Suppressor macrophage treated with lipopolysaccharide for 1 hour (primary cell): ENCODE measurements at places on chromosomes 2 and 18.

- no peak for DNase-seq
These were observed 909.5 kb upstream of the SOX11 start for GRCh38 chr2:4782647-4783046.

DNA sequence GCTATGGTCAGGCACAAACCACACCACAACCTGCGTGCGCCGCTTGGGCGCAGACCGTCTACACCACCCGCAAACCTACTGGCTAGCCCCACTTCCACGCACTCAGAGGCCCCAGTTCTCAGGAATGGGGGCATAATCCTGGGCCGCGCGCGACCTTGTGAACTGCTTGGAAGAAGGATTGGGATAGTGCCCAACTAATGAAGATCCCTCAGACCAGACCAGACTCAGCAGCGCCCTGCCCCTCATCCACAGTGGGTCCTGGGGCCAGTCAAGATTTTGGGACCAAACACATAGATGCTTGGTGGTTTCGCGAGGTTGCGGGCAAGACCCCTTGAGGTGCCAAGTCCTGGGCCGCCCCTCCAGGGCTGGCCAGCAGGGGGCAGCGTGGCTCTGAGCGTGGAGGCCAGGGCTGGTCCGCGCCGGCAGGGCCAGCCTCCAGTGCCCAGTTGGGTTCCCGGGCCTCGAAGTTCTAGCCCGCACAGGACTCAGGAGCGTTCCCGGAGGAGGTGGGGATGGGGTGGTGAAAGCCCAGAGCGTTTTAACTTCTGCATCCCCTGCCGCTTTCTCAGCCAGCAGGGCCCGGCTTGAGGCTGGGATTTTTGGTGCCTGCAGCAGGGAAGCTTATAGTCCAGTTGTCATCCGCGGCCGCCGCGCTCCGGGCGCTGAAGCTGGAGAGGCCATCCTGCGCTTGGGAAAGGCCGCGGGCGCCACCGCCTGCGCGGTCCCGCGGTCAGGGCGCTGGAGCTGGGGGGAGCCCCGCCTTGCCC lies 8.3 kb downstream of the OSR1 start:
- DNase-seq = peak; percentile 79

DNA sequence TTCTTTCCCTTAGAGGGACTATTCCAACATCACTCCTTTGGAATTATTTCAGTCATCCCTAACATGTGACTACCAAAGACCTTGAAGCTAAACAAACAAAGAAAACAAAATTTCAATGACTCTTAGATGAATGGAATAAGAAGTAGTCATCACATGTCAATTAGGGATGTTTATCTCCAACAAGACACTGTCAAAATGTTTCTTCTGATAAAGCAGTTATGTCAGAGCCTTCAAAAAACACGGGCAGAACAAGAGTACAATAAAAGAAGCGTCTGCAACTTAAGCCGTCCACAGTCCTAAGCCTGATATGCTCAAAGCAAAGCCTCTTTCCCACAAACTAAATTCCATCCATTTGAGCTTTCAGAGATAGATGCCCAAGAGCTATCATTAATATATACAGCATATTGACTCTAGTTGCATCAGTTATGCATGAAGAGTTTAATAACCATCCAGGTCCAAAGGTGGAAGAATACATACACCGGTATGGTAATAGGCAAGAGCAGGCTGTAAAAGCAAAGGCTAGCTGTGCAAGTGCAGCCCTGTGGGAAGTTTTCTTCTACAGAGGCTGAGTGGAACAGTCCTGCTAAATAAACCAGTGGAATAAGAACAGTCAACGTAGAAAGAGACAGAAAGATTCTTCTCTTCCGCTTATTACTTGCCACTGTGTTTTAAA lies 98.1 kb downstream of the ICA1L start:
- DNase-seq = no peak

- peak; percentile 53 for DNase-seq
These were observed 28.5 kb upstream of the NAPG start for GRCh38 chr18:10497206-10497749.

DNA sequence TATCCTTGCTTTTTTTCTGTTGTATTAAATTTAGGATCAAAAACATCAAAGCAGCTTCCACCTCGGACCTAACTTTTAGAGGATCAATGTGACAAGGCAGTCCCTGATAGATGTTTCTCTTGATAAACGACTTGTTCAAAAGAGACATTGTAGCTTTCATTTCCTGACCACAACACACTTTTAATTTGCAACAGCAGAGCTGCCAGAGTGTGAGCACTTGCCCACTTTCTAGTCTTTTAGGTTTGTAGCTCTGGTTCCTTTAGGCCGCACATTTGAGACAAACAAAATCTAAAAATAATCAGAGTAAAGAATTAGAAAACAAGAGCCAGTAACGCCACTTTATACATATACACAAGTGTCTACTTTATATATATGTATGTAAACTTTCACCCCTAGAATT lies 3.1 kb downstream of the FIGN start:
- DNase-seq = no peak

- DNase-seq = peak; percentile 73
These were observed 16.5 kb upstream of the ME2 start for GRCh38 chr18:50862401-50862800.

DNA sequence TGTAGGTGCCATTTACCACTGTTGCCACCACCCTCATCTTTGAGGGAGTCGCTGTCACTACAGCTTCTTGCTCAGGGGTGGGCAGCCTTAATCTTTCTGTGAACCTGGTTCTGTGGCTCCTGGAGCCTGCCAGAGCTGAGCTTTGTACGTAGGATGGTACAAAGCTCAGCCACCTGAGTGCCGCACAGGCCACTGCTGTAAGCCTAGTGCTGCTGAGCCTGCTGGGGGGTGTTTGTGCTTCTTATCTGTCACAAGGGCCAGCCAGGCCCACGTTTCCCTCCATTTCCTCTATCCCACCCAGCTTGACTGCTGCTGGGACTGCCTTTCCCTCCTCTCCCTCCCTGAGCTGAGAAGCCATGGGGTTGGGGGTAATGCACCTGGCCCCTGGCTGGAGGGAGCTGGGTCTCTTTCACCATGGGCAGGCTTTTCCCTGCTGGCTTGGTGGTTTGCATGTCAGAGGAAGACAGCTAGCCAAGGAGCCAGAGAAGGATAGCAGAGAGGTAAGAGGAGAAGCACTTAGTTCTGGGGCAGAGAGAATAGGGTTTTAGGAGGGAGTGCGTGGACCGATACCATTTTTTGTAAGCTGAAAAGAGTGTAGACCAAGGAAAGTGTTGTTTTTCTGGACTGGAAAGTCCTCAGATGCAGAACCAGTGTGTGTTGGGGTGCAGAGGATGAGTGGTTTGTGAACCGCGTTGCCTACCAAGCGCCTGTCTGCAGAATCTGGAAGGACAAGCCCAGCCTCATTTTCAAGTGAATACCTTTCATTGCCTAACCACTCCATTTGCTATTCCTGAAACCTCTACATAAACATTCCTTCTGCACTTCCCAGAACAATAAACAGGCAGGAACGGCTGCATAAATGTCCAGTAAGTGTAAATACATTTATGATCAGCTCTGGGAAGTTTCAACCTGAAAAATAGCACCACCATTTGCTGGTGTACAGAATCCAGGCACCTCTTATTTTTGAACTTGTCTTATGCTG lies 45.1 kb upstream of the FHL2 start:
- no peak for DNase-seq

DNA sequence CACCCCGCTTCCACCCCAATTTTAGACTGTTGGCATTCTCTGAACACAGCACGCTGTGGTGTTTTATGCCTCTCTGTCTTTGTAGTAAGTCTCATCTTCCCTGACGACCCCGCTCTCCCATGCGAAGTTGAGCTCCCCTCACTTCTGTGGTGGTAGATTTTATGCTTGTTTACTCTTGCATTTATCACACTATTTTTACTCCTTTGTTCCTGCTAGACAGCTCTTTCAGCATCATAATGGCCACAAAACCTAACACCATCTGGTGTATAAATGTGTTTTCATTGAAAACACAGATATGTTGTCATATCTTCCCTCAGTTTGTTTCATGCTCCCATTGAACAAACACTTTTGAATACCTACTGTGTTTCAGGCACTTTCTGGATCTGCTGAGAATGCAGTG lies 57.1 kb downstream of the PKP4 start:
- no peak for DNase-seq

DNA sequence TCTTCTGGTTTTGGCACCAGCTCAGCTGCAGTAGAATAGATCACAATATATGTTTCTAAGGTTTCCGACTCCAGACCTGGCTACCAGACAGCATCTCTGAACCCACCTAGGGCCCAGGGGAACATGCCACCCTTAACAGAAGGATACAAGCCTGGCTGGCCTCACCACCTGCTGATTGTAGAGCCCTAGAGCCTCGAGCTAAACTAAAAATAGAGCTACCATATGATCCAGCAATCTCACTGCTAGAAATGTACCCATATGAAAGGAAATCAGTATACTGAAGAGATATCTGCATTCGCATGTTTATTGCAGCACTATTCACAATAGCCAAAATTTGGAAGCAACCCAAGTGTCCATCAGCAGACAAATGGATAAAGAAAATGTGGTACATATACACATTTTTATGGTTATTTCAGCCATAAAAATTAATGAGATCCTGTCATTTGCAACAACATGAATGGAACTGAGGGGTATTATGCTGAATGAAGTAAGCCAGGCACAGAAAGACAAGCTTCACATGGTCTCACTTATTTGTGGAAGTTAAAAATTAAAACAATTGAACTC lies 242.4 kb upstream of the SLC39A10 start:
- no peak for DNase-seq

- DNase-seq = no peak
These were observed 63.0 kb upstream of the ACVR1C start for GRCh38 chr2:157691695-157692094.

DNA sequence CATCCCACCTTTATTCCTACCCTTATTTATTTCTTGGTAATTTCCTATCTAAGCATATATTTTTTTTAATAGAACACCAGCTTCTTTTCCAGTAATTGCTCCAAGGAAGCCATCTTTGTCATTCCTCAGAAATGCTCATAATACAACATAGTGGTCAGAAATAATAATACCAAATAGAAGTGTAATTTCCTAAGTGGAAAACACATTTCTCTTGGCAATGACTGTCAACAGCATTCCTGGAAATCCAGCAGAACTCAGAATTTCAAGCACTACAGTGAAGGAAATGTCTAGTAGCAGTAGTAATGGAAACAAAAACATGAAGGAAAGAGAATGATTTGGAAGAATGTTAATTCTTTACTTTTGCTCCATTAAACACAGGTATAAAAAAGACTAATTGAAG lies 56.6 kb downstream of the GDF7 start:
- no peak for DNase-seq

GRCh38 chr2:68251855-68252399 lies 405 bp downstream of the PPP3R1 start:
- peak; percentile 61 for DNase-seq

- DNase-seq = peak; percentile 7
These were observed 198.8 kb upstream of the FOSL2 start for GRCh38 chr2:28193630-28194403.

DNA sequence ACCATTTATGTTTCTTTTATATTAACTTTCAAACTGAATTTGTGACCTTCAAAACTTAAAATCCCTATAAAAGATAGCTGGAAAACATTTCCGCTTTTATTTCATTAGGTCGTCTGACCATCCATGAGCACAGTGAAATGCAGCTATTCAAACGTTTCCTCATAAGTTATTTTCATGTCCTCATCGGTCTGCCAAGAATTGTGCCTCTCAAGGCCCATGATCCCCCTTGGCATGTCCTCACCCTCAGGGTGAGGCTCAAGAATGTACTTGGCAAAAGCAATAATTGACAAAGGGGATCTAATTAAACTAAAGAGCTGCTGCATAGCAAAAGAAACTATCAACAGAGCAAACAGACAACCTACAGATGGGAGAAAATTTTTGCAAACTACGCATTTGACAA lies 12.4 kb downstream of the SLC66A2 start:
- DNase-seq = no peak

DNA sequence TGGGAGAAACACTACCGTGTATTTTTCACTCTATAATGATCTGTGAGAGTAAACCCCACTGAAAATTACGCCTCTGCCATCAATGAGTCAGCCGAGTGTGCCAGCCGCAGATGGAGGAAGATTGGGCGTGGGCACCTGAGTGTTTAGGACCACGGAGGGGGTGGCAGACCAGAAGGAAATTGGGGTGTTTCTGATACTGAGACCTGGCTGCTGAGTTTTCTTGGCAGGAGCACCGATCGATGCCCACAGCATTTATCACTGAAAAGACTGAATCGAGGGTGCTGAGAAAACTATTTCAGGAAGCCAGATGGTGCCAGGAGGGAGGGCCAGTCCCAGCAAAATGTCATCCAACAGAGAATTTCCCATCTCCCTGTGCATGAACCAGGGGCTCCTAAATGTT lies 91.9 kb upstream of the TPO start:
- no peak for DNase-seq

DNA sequence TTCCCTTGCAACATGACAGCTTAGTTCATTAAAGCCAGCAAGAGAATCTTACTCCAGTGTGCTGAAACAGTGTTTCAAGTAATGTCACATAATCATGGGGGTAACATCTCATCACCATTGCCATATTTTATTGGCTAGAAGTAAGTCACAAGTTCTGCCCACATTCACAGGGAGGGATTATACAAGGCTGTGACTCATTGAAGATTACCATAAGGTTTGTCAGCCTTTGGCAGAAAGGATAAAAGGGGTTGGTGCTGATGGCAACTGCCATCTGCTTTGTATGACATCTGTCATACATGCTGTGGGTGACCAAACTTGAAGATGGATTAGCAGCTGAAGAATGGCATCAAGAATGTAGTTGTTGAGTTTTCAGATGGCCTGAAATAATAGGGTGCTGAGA lies 61.2 kb downstream of the KCNE4 start:
- DNase-seq = peak; percentile 22

DNA sequence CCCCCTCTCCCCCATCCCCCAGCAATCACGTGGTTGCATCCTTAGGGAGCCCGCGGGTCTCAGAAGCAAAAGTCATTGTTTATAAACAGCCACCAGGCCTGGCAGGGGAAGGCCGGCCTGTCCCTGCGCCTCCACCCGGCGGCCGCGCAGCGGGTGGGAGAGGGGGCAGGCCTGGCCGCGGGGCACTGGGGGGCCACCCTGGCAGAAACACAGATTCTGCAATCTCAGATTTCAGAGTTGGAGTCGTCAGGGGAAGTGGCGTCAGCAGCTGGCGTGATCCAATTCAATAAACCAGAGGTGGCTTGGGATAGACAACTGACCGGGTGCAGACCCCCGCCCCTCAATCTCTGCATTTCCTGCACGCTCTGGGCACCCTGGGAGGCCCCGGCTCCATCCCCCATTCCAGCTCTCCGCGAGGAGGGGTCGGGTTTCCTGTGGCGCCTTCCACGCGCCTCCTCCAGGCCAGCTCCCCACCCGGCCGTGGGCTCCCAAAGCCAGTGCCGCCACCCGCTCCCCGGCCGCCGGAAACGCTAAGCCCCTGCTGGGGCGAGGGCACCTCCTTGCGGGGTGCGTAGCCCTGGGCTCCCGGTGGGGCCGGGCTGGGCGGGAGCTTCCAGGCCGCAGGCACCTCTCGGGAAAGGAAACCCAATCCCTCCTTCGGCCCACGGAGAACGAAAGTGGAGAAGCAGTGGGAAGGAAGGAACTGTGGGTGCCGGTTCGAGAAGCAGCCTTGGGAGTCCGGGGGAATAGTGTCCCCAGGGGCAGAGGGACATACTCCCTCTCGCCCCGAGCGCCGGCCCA lies 1.1 kb downstream of the BIN1 start:
- peak; percentile 34 for DNase-seq
